GM13977 (cell line): ENCODE measurements at places on chromosomes 12 and 14.

- DNase-seq, result peak; percentile 45
Measured at GRCh38 chr12:50222275-50222783, 55.2 kb upstream of the CERS5 start.

DNA sequence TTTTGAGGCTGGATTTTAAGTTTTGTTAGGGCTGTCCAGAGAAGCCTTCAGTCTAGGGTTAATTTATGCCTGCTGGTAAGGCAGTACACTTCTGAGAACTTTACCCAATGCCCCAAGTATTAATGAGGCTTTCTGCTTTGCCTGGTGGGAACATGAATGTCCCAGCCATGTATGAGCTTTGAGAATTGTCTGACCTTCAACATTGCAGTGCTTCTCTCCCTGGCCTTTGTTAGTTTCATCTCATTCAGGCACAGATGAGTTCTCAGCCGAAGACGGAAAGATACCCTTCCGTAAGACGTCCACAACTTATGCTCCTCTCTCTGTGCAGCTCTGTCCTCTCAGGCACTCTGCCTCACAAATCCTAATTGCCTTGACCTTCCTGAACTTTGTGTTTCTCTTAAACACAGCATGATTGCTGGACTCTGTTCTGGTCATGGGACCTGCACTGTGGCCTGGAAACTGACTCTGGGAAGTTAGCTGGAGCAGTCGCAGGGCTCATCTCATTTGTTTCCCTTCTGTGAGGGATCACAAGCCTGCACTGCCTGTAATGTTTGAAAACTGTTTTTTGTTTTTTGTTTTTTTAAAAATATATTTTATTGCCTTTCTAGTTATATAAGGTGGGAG is 15.7 kb downstream of the CHPT1 start:
- no peak for DNase-seq

DNA sequence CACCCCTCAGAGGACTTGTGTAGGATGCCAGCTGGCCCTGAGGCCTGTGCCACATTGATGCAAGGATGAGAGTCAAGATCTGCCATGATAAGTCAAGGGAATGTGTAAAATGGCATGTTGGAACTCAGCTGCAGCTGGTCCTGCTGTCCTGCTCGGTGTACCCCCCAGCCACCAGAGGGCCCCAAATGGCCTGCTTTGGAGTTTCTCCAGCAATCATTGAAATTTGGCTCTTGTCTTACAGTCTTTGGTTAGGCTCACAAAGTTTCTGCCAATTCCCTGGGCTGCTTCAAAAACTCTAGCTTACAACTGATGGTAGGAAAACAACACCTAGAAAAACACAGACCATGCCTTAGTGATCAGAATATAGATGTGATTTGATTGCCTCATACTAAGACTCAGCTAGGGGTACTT is 76.8 kb downstream of the HSD17B6 start:
- peak; percentile 34 for DNase-seq

GRCh38 chr14:98198385-98198784 is 1073.6 kb downstream of the BCL11B start:
- no peak for DNase-seq

- no peak for DNase-seq
Measured at GRCh38 chr14:87879389-87879788, 113.6 kb downstream of the GALC start.

GRCh38 chr14:50381008-50381407 is 15.7 kb downstream of the CDKL1 start:
- no peak for DNase-seq

GRCh38 chr14:70814466-70814865 is 5.2 kb upstream of the MAP3K9 start:
- no peak for DNase-seq
